ENCODE measurements at places on chromosomes 1 and 21.

DNA sequence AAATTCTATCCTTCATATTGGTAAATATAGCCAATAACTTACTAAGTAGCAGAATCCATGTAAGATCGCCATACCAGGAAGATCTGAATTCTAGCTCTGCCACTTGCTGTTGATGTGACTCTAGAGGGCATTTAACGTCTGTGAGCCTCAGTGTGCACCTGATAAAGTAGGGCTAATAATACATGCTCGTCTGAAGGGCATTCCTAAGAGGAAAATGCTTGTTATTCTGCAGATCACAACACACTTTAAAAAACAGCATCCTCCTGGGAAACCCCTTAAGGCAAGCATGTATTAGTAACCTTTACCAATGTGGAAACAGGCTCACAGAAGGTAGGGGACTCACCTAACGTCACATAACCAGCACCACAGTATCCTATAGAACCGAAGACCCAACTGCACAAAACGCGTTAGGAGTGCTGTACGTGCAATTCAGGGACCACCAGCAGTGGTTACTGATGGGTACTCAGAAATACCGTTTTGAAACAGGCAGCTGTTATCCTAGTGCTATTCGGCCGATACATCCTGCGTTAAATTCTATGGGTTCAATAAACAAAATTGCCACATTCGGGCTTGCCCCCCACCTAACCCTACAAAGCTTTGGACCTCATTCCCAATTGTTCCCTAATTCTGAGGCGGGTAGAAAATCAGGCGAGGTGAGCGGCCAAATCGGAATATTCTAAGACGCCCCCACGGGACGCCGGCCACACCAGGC is 758 bp downstream of the DEPDC1 start:
- DNase-seq = peak; percentile 53

GRCh38 chr1:4137621-4138415 is 237.7 kb upstream of the C1orf174 start:
- DNase-seq = no peak

DNA sequence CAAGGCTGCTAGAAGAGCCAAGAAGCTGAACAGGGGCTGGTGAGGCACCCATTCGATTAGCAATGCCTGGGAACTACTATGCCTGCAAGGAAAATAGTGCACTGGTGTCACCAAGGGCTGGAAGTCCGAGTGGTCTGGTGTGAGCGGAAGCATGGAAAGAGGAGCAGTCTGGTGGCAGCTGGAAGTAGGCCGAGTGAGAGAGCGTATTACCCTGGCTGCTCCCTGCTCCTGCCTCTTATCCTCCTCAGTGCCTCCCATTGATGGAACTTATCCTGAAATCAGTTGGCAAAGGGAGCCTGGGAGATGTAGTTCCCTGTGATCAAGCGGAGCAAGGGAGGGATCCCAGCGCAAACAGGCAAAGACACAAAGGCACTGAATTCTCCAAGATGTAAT is 9.6 kb downstream of the SMAP2 start:
- no peak for DNase-seq

GRCh38 chr21:41029571-41029970 is 138.4 kb upstream of the BACE2 start:
- no peak for DNase-seq

DNA sequence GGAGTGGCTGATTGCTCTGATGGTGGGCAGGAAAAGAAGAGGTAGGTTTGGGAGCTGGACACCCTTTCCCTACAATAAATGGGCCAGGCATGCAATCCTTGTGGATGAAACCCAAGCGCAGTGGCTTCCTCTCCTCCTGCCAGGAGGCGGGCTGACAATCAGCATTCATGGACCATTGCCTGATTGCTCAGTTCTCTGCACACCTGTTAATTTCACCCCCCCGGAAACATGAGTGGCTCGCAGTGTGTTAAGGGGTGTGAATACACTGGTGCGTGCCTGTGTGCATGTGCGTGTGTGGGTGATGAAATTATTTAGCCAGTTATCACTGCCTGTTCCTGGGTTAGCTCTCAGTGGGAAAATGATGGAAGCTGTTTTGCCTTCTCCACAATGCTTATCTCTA is 310.7 kb downstream of the PCP4 start:
- DNase-seq = no peak

DNA sequence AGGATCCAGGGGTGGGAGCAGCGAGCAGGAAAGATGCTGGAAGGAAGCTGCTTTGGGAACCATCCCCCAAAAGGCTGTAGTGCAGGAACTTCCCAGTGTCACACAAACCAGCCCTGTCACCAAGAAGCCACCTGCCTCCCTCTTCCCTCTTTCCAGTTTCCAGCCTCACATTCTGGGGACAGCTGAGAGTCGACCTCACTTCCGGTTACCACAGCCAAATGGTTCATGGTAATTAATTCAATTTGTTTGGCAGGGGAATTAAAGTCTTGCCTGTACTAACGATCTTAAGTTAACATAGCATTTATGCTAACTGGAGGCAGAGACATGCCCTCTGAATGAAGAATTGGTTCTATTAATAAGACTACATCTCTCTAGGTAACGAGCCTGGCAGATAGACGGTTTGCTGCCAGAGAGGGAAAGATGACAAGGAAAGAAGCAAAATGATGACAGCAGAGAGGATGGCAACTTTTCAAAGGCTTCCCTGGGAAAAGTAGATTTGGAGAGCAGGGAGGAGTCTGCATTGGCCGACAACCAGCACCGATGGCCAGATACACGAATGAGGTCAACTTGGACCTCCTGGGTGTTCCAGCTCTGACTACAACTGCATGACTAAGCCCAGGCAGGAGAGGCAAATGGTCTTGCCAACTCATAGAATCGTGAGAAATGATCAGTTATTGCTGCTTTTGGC is 64.1 kb downstream of the TMCO4 start:
- DNase-seq = peak; percentile 25

GRCh38 chr1:112169517-112169916 is 180.0 kb upstream of the KCND3 start:
- no peak for DNase-seq

- no peak for DNase-seq
Observed at GRCh38 chr1:153642161-153642560, 8.3 kb downstream of the CHTOP start.

DNA sequence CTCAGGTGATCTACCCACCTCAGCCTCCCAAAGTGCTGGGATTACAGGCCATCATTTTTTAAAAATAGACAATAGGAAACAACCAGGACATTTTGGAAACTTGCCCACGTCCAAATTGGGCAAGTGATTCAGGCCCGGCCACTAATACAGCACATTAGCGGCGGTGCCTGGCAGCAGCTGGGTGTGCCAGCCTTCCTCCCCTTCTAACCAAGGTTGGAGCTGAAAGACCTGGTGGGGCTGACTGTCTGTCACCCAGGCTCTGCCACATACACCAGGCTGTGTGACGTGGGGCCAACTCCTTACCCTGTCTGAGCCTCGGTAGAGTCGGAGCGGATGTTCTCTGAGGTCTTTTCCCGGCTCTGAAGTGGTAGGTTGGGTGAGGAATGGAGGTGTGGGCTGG is 29.6 kb upstream of the TMEM51 start:
- no peak for DNase-seq

- DNase-seq = no peak
Observed at GRCh38 chr1:201881617-201882016, 7.1 kb upstream of the SHISA4 start.

DNA sequence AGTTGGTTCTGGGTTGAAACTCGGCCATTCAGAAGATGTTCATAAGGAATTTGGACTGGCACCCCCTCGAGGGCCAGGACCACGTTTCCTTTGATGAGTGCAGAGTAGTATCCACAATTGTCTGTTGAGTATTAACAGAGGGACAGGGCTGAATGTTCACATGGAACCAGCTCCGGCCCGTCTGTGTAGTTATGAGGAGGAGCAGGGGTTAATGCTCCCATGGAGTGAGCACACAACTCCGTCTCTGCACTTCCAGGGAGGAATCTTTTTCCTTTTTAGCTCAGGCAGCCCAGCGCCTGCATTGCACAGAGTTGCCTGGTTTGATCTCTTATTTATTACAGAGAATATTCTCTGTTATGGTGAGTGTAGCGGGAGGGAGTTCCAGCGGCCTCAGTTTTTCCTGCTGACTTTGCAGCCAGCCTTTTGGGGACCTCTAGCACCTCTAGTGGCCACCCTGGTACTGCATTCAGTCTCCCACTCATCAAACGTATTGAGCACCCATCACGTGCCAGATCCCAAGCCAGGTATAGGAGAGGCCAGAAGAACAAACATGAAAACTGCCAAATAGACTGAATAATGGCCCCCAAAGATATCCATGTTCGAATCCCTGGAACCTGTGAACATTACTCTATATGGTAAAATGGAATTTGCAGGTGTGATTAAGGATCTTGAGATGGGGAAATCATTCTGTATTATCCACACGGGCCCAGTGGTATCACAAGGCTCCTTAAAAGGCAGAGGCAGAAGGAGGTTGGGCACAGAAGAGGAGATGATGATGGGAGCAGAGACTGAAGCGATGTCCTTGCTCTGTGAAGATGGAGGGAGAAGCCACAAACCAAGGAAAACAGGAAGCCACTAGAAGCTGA is 167.7 kb upstream of the CSF3R start:
- peak; percentile 54 for DNase-seq

DNA sequence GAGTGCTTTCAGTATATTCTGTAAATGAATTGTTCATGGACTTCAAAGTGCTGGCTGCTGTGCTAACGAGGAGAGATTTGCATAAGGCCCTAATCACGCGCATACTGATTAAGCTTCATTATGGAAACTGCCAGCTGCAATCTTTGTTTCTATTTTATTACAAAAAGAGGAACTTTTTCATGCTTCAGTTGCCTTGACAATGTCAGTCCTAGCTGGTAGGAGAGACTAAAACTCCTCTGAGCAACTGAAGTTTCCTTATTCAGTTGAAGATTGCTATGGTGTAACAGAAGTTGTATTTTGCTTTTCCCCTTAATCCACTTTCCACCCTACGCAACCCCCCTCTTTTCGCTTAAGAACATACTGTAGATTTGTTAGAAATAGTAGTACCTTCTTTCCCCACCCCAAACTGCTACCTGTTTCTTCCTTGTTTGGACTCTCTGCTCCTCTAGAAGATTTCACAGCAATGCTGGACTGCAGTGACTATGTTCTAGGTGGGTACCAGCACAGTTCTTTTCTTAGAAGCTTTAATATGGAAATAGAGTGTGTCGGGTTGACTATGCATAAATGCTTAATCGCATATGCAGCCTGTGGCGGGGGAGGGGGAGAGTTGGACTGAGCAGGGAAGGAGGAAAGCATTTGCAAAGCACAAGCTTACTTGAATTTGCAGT is 108.3 kb downstream of the POU2F1 start:
- no peak for DNase-seq

GRCh38 chr1:230218667-230219066 is 151.6 kb downstream of the GALNT2 start:
- no peak for DNase-seq

DNA sequence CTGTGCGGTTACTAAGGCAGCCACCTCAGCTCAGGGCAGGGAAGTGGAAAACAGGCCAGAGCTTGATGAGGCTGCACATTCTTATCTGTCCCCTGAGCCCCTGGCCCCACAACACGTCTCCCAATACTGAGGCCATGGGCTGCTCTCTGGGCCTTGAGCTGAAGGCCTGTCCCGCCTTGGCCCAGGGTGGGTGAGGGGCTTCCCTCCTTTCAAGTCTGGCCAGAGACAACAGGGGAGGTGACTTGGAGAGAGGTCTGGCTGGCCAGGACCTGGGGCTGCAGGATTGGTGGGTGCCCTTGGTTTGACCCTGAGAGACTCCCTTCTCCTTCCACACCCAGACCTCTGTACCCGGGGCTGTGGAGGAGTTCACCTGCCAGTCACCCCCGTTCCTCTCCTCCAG is 563.8 kb downstream of the PTPRU start:
- no peak for DNase-seq

DNA sequence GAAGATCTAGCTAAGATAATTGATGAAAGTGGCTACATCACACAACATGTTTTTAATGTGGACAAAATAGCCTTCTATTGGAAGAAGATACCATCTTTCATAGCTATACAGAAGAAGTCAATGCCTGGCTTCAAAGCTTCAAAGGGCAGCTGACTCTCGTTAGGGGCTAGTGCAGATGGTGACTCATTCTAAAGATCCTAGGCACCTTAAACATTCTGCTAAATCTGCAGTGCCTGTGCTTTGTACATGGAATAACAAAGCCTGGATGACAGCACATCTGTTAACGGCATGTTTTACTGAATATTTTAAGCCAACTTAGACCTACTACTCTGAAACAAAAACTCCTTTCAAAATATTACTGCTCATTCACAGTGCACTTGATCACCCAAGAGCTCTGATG is 65.6 kb upstream of the USP24 start:
- no peak for DNase-seq

DNA sequence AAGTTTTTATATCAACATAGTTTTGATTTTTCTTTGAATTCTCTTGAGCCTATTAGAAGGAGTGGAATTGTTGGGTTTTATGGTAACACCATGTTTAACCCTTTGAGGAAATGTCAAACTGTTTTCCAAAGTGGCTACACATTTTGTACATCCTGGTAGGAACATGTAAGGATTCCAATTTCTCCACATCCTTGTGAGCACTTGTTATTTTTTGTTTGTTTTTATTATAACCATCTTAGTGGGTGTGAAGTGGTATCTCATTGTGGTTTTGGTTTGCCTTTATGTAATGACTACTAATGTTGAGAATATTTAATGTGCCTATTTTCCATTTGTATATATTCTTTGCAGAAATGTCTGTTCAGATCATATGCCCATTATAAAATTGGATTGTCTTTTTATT is 120.5 kb downstream of the FGGY start:
- no peak for DNase-seq

DNA sequence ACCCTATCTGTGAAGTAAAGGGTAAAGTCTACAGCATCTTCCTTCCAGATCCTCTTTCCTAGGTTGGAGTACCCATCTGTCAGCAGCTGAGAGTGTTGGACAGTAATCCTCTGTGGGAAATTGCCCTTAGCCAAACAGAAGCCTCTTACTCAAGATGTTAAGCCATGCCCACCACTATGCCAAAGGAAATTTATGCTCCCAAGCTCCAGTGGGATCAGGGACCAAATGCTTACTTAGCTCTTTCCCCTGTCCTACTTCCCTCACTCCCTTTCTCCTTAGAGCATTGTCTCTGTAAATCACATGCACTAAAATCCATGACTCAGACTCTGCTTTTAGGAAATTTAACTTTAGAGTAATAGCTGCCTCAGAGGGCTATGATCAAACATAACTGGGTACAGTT is 254.0 kb downstream of the BRINP2 start:
- DNase-seq = no peak

GRCh38 chr1:201013031-201013485 is 10.5 kb downstream of the KIF21B start:
- DNase-seq = no peak

- no peak for DNase-seq
Observed at GRCh38 chr1:117897551-117897950, 31.9 kb downstream of the GDAP2 start.

GRCh38 chr1:179425186-179425585 is 59.4 kb downstream of the AXDND1 start:
- no peak for DNase-seq
